Right lung (tissue), 10 donors: ENCODE measurements at places on chromosomes 11 and 22. TPM values are rescaled to one million over a fixed set of nuclear protein-coding genes. Genes with fewer than 3 reads are reported as not detected.

- no peak for DNase-seq
Observed at GRCh38 chr11:14124886-14125285, 162.4 kb downstream of the SPON1 start.

DNA sequence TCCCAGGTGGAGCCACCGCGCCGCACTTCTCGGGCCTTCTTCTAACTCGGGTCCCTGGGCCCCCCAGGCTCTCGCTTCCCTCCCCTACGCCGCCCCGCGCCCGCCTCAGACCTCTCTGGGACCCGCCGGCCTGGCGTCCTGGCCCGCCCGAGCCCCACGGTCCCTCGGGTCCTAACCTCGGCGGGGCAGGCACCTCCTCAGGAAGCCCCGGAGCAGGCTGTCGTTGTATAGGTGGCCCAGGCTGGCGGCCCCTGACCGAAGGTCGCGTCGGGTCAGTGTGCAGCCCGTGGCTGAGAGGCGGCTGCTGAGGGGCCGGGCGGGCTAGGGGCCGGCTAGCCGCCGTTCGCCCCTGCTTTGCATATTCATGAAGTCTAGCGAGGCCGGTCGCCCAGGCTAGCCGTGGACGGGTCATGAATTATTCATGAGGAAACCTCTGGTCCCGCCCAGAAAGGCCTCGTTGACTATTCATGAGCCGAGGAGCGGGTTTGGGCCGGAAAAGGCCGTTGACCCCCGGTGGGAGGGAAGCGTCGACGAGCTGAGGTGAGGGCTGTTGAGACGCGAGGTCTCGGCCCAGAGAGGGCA, at the start of gene HORMAD2:
TSS of gene HORMAD2 (plus strand) at position 513 of the 582 bp plus-strand sequence. CDS start 13,489 bp downstream, outside the sequence.
- no peak for DNase-seq

DNA sequence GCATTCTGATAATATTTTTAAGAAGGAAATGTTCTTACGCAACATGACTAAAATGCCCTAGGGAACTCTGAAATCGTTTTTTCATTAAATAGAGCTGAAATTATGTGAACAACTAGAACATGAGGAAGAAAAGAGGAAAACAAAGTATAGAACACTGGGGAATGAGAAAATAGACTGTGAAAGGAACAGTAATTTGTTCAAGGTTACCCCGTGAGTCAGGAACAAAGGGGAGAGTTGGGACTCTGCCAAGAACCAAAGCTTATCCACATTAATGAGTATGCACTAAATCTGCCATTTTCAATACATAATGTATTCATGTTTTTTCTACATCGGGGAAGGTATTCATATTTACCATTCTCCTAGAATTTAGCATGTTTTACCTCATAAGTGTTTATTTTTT, 961.8 kb upstream of the CCDC90B start:
- DNase-seq: no peak

DKK3 gene
- 170 TPM for polyA plus RNA-seq

DNA sequence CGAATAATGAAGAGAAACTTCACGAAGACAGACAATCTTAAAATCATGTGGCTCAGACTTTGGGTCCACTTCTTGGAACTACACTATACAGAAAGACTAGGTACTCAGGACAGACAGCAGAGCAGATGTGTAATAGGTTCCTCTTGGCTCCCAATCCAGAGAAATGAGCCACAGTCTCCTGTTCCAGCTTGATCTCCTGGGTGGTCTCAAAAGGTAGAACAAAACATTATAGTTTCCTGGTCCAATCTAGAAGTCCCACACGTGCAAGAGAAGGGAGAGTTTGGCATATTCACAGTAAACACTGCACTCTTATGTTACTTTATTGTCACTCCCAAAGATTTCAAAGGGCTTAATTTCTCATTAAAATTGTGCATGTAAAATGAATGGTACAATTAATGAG, 134.5 kb upstream of the FIBIN start:
- DNase-seq: no peak

TMEM86A gene
- polyA plus RNA-seq: 3.3 TPM

- DNase-seq: no peak
Observed at GRCh38 chr22:47329727-47330650, 567.5 kb downstream of the TBC1D22A start.
